ENCODE measurements at places on chromosomes 7 and 10.

DNA sequence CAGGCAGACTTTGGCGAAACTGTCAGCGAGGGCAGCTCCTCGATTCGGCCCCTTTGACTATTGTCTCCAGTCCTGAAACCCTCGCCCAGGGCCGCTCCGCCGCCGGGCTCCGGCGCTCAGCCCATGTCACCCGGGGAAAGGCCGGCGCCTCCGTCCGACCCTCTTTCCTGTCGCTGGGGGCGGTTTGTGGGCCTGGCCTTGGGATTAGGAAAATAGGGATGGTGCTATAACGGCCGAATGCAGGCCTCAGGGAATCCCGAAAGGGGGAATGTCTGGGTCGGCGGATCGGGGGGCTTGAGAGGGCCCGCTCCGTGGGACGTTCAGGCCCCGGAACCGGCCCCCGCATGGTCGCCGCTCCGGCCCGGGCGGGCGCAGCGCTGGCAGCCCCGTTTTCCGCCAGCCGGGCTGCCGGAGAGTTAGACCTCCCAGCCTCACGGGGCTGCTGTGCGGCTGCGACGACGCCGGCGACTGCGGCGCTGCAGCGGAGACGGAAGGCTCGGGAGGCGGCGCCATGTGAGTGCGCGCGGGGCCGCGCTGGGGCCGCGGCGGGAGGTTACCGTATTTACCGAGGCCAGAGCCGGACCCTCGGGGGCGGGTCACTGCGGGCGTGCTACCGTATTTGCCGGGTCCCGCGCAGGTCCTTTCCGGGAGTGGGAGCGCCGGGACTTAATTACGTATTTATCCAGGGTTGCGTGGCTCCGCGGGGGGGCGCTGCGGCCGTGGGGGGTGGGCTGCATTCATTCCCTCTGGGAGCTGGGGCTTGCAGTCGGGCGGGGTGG, 25.9 kb downstream of the ZNF775 start:
- DNase-seq, result peak; percentile 85

- peak; percentile 73 for DNase-seq
Measured at GRCh38 chr10:9302140-9302746, 1247.8 kb downstream of the GATA3 start.

- no peak for DNase-seq
Measured at GRCh38 chr7:71566991-71567390, 435.0 kb downstream of the GALNT17 start.

GRCh38 chr10:47027784-47028260, 116.6 kb downstream of the PTPN20 start:
- DNase-seq, result no peak

- DNase-seq, result no peak
Measured at GRCh38 chr7:156795415-156795814, 97.6 kb downstream of the LMBR1 start.

- no peak for DNase-seq
Measured at GRCh38 chr7:33905389-33906032, at the start of gene BMPER. TSS of gene BMPER (plus strand) at chr7:33905539. CDS start at chr7:33905614, 75 bp downstream.

Data from suppressor macrophage treated with lipopolysaccharide for 4 hours (primary cell).